ENCODE measurements at places on chromosomes 12 and 14. TPM values are rescaled to one million over a fixed set of nuclear protein-coding genes. Genes with fewer than 3 reads are reported as not detected.

RAN gene
- total RNA-seq: 1,665 TPM

TCL1B gene
- not detected for total RNA-seq

PMEL gene
- 1.1 TPM for total RNA-seq

TPH2 gene
- not detected for total RNA-seq

PLEKHG3 gene
- 32.7 TPM for total RNA-seq

FBXO21 gene
- 29.2 TPM for total RNA-seq

CLEC4C gene
- not detected for total RNA-seq

MANSC4 gene
- total RNA-seq: not detected

GNB3 gene
- total RNA-seq: 1.5 TPM

GALNT8 gene
- total RNA-seq: not detected

CELA1 gene
- not detected for total RNA-seq

SLC10A1 gene
- not detected for total RNA-seq

SENP1 gene
- total RNA-seq: 11.4 TPM

KRT73 gene
- not detected for total RNA-seq

NXPH4 gene
- total RNA-seq: 5.2 TPM

ERBB3 gene
- total RNA-seq: 1.2 TPM

TROAP gene
- 100 TPM for total RNA-seq

MYH7 gene
- total RNA-seq: not detected

KLRG1 gene
- 0.94 TPM for total RNA-seq

GDF3 gene
- total RNA-seq: not detected

FOXN3 gene
- total RNA-seq: 4.8 TPM

EMC9 gene
- 60.1 TPM for total RNA-seq

ZFHX2 gene
- total RNA-seq: 0.76 TPM

PTMS gene
- total RNA-seq: 926 TPM

CLEC2B gene
- 1.3 TPM for total RNA-seq

LHX5 gene
- total RNA-seq: not detected

TSPAN19 gene
- not detected for total RNA-seq

REC8 gene
- 4.3 TPM for total RNA-seq

MIPOL1 gene
- 3.0 TPM for total RNA-seq

LUM gene
- 0.28 TPM for total RNA-seq

SOAT2 gene
- total RNA-seq: 0.24 TPM

FAM181A gene
- total RNA-seq: not detected

MAP3K9 gene
- total RNA-seq: 4.5 TPM

WNT1 gene
- not detected for total RNA-seq

SLC24A4 gene
- total RNA-seq: 0.07 TPM

FIGNL2 gene
- total RNA-seq: 0.23 TPM

KRT78 gene
- not detected for total RNA-seq

VRK1 gene
- total RNA-seq: 28.6 TPM

KRT75 gene
- total RNA-seq: 0.07 TPM

SERPINA10 gene
- total RNA-seq: not detected

Measured in A549 treated with Mapracorat at 1 μM for 4 hours (cell line).